Melanocyte of skin (primary cell): ENCODE measurements at places on chromosomes 1 and 21. TPM values are rescaled to one million over a fixed set of nuclear protein-coding genes. Genes with fewer than 3 reads are reported as not detected.

The OLFML2B gene
- 5.4 and 5.7 TPM in 2 replicates for total RNA-seq

The CA14 gene
- total RNA-seq: 55.6 and 77.8 TPM in 2 replicates

The DDAH1 gene
- 1.4 and 9.1 TPM in 2 replicates for total RNA-seq

The AMY1C gene
- not detected in 2 replicates for total RNA-seq

The KIAA1614 gene
- 3.9 and 4.7 TPM in 2 replicates for total RNA-seq

The GBP6 gene
- total RNA-seq: not detected in 2 replicates

The UTS2 gene
- not detected in 2 replicates for total RNA-seq

The FMO5 gene
- 3.4 and 4.4 TPM in 2 replicates for total RNA-seq

The ELF3 gene
- total RNA-seq: under 0.01 and 0.34 TPM in 2 replicates

The LCE1A gene
- not detected in 2 replicates for total RNA-seq

The CD52 gene
- not detected in 2 replicates for total RNA-seq

The SAMD13 gene
- 1.00 and 4.2 TPM in 2 replicates for total RNA-seq

The SCAF4 gene
- 13.3 and 16.5 TPM in 2 replicates for total RNA-seq

The SPATA46 gene
- not detected in 2 replicates for total RNA-seq

The POU3F1 gene
- total RNA-seq: 0.67 and 3.9 TPM in 2 replicates

The DOP1B gene
- 10.7 and 14.5 TPM in 2 replicates for total RNA-seq

The ARHGEF16 gene
- under 0.01 and 0.46 TPM in 2 replicates for total RNA-seq

The DCDC2B gene
- not detected in 2 replicates for total RNA-seq

The ADORA3 gene
- total RNA-seq: not detected in 2 replicates

The GPR25 gene
- total RNA-seq: not detected in 2 replicates

The AMPD1 gene
- not detected in 2 replicates for total RNA-seq

The AJAP1 gene
- under 0.01 and 0.34 TPM in 2 replicates for total RNA-seq

The TSPAN2 gene
- total RNA-seq: not detected in 2 replicates

The CYP4Z1 gene
- not detected in 2 replicates for total RNA-seq

The KRTAP6-2 gene
- not detected in 2 replicates for total RNA-seq

The CSMD2 gene
- under 0.01 TPM in 1 of 2 replicates, not detected in the other for total RNA-seq

The AKT3 gene
- total RNA-seq: 24.8 and 55.2 TPM in 2 replicates

The NHLH1 gene
- under 0.01 TPM in 1 of 2 replicates, not detected in the other for total RNA-seq

The OLIG2 gene
- not detected in 2 replicates for total RNA-seq

The A3GALT2 gene
- total RNA-seq: not detected in 2 replicates

The DMRTA2 gene
- total RNA-seq: not detected in 2 replicates

The FCAMR gene
- not detected in 2 replicates for total RNA-seq

The ADAM30 gene
- not detected in 2 replicates for total RNA-seq
